ENCODE measurements at places on chromosomes 2 and 18.

DNA sequence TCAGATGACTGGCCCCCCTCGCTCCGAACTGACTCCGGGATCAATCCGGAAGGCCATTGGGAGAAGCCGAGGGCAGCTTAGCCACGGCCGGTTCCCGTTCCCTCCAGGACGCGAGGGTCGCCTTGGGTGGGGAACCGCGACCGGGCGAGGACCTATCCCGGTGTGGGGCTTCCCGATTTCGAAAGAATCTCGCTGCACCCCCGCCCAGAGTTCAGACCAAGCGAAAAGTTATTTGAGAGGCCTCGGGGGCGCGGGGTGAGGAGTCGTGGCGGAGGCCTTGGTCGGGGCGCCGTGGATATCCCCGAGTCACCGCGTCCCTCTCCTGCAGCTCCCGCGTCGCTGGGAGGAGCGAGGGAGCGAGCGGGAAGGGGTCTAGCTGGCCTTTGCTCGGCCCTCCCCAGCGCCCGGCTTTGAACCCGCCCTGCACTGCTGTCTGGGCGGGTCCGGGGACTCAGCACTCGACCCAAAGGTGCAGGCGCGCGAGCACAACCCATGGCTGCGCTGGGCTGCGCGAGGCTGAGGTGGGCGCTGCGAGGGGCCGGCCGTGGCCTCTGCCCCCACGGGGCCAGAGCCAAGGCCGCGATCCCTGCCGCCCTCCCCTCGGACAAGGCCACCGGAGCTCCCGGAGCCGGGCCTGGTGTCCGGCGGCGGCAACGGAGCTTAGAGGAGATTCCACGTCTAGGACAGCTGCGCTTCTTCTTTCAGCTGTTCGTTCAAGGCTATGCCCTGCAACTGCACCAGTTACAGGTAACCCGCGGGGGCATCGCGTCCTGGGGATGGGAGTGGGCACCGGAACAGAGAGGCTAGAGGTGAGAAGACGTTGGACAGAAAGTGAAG lies at the start of gene CYP27A1:
TSS of gene CYP27A1 (plus strand) at position 457 of the 837 bp plus-strand sequence. CDS start at position 493, 36 bp downstream.
- no peak for DNase-seq

GRCh38 chr18:65587491-65587890 lies 163.3 kb upstream of the CDH7 start:
- no peak for DNase-seq

GRCh38 chr2:120854014-120854620 lies 118.4 kb downstream of the GLI2 start:
- no peak for DNase-seq

- no peak for DNase-seq
These were observed 1130.1 kb upstream of the CELF4 start for GRCh38 chr18:38695559-38696280.

- no peak for DNase-seq
These were observed 92.6 kb downstream of the ACTR2 start for GRCh38 chr2:65320042-65320725.

DNA sequence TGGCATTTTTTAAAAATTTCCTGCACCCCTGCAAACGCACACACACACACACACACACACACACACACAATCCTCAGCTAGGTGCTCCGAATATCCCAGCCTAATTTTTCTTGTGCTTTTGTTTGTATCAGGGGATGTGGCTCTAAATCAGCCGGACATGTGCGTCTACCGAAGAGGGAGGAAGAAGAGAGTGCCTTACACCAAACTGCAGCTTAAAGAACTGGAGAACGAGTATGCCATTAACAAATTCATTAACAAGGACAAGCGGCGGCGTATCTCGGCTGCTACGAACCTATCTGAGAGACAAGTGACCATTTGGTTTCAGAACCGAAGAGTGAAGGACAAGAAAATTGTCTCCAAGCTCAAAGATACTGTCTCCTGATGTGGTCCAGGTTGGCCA lies 1.8 kb downstream of the HOXD13 start:
- no peak for DNase-seq

- DNase-seq, result no peak
These were observed 4.9 kb downstream of the DCC start for GRCh38 chr18:52344881-52345280.

All from activated gamma-delta T cell treated with Interleukin-2 at 50 U/mL for 16 hours (primary cell).